Naive thymus-derived CD4-positive, alpha-beta T cell (primary cell): ENCODE measurements at places on chromosomes 4 and X. TPM values are rescaled to one million over a fixed set of nuclear protein-coding genes. Genes with fewer than 3 reads are reported as not detected.
A peak's percentile ranks its signal among the peaks of the same experiment; 100 is the strongest.

The SLC7A11 gene
- total RNA-seq, result 0.54 TPM

The MAP7D2 gene
- total RNA-seq, result 0.17 and 0.18 TPM in 2 replicates

The RTL9 gene
- total RNA-seq, result not detected

The USP27X gene
- 3.0 TPM for total RNA-seq

The CYTL1 gene
- not detected for total RNA-seq

The BCORL1 gene
- 8.9 TPM for total RNA-seq

The TLR10 gene
- total RNA-seq, result 1.00 TPM

The ABCG2 gene
- 0.67 TPM for total RNA-seq

DNA sequence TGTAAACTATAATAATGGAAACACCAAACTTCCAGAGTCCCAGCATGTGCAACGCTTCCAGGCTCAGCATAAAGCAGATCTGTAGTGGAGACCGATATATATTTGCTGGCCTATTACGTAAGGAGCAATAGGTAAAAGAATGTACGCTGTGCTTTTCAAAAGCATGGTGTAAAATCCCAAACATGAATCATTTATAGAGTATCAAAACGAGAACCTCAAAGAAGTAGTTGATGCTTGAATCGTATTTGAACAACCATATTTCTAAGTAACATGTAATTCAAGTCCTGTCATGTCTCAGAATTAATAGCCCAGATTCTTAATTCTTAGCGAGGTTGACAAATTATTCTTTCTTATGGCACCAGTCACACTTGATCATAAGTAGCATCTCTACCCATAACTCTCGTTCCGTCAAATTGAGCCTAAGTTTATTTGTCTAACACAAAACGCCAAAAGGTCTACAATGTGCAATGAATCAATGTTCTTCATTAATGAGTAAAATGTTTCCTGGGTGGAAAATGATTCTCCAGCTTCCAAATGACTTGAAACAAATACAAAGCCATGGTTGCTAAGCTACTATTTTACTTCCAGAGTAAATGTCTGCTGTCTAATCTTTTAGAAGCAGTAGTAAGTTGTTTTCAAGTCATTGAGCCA, 811.5 kb upstream of the FRG1 start:
- no peak overlapping the region for H3K4me3 ChIP-seq
- H3K27ac ChIP-seq, result no peak overlapping the region
- H3K27me3 ChIP-seq, result no peaks in the 10 kb centered on the region
- H3K36me3 ChIP-seq, result no peaks in the 10 kb centered on the region

DNA sequence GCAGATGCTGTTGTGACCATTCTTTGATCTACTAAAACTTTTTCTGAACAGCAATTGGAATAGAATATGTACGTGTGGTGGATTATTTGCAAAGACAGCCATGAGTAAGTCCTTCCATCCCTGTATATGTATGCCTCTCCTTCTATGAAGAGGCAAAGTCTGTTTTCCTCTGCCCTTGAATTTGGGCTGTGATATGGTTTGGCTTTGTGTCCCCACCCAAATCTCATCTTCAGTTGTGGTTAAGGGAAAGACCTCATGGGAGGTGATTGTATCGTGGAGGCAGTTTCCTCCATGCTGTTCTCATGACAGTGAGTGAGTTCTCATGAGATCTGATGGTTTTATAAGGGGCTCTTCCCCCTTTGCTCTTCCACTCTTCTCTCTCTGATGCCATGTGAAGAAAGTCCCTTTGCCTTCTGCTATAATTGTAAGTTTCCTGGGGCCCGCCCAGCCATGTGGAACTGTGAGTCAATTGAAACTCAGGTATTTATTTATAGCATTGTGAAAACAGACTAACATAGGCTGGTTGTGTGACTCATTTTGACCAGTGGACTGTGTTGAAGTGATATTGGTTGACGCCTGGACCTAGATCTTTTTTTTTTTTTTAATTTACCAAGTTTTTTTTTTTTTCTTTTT, 108.3 kb upstream of the CAMK2D start:
- no peak overlapping the region for H3K27ac ChIP-seq
- H3K4me3 ChIP-seq, result no peak overlapping the region
- no peaks in the 10 kb centered on the region for H3K27me3 ChIP-seq
- H3K36me3 ChIP-seq, result no peaks in the 10 kb centered on the region
- no peaks in the 10 kb centered on the region for H3K4me1 ChIP-seq

DNA sequence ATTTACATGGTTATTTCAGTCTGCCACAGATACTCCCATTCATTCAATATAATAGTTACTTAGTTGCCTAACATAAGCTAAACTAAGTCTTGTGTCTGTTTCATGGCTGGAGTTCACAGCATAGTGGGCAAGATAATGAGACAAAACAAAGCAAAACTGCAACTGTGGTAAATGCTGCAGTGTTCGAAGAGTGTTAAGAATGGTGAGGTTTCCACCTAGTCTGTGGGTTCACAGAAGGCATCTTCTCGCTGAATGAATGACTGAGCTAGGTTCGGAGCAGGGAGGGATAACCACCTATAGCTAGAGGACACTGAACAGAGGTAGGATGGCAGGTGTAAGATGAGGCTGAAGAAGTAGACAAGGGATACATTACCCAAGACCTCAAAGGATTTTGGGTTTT, 171.0 kb downstream of the FBXW7 start:
- no peaks in the 10 kb centered on the region for H3K27me3 ChIP-seq
- H3K36me3 ChIP-seq, result no peaks in the 10 kb centered on the region
- H3K4me1 ChIP-seq, result no peaks in the 10 kb centered on the region
- no peak overlapping the region for H3K4me3 ChIP-seq

DNA sequence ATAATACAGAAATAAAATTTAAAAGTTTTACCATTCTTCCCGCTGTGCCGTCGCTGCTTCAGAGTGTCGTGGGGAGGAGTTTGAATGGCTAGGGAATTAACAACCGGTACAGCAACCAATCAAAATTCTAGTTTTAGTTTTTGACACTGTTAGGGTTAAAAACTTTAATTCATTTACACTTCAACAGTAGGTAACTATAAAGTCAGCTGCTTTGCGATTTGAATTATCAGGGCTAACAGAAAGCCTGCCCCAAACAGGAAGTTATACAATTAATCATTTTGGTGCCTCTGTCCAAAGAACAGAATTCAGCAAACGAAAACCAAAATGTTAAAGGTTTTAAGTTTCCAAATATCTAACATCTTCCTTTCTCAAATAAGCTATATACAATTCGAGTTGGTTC, 2.3 kb downstream of the HNRNPD start:
- peaks cover 32% of the 10 kb centered on the region for H3K36me3 ChIP-seq
- peaks cover 51% of the 10 kb centered on the region for H3K4me1 ChIP-seq
- no peak for DNase-seq
- no peaks in the 10 kb centered on the region for H3K27me3 ChIP-seq
- peak overlapping the region; percentile 98 for H3K27ac ChIP-seq

- H3K4me1 ChIP-seq, result no peaks in the 10 kb centered on the region
- H3K36me3 ChIP-seq, result no peaks in the 10 kb centered on the region
- H3K4me3 ChIP-seq, result no peak overlapping the region
- no peak for DNase-seq
- H3K27ac ChIP-seq, result no peak overlapping the region
These were observed 167.9 kb downstream of the CORIN start for GRCh38 chr4:47669946-47670345.

- no peaks in the 10 kb centered on the region for H3K4me1 ChIP-seq
- H3K27me3 ChIP-seq, result no peaks in the 10 kb centered on the region
- H3K4me3 ChIP-seq, result no peak overlapping the region
These were observed 34.0 kb downstream of the INPP4B start for GRCh38 chr4:142812091-142812490.

DNA sequence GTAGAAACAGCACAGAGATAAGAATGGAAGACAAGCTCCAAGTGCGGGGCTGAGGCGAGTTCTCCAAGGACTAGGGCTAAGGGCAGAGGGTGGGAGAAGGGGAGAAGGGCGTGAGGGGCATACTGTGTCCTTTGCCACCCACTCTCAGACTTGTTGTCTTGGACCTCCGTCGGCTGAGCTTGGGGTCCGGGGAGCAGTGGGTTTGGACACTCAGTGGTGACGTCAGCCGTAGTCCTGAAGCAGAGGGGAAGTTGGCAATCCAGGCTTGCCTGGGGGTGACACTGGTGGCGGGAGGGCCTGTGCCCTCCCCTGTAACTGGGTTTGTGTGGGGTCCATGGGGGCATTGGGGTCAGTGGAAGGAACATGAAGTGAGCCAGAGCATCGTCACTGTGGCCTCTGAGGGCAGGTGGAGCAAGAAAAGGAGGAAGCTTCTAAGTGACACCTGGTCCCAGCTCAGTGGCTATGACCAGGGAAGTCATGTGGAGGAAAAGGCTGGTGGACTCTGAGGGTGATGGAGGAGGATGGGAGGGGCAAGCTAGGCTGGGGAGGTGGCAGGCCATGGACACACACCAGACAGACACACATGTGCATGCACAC, 17.6 kb downstream of the CD99 start:
- H3K36me3 ChIP-seq, result peaks cover 8% of the 10 kb centered on the region
- H3K27ac ChIP-seq, result no peak overlapping the region
- H3K27me3 ChIP-seq, result no peaks in the 10 kb centered on the region
- no peak for DNase-seq

GRCh38 chr4:94621491-94622080, 136.2 kb upstream of the BMPR1B start:
- no peaks in the 10 kb centered on the region for H3K36me3 ChIP-seq
- H3K27ac ChIP-seq, result no peak overlapping the region
- DNase-seq, result peak; percentile 11
- no peak overlapping the region for H3K4me3 ChIP-seq
- no peaks in the 10 kb centered on the region for H3K4me1 ChIP-seq
- H3K27me3 ChIP-seq, result no peaks in the 10 kb centered on the region

DNA sequence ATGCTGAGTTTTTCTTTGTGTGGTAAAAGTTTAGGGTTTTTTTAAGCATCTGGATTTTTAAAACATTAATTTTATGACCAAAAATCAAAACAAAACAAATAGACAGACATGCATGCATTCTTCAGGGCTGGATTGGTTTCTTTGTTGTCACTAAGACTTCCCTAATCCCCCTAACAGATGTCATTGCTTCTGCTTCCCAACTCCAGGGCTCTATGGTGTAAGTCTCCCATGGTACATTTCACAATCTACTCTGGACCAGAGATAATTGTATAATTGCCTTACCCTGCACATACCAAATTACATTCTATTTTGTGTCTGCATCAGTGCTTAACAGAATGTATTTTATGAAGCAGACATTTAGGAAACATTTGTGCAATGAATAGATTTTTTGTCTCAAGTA, 529.1 kb upstream of the SMIM31 start:
- no peaks in the 10 kb centered on the region for H3K36me3 ChIP-seq
- no peak overlapping the region for H3K4me3 ChIP-seq
- no peak overlapping the region for H3K27ac ChIP-seq
- H3K27me3 ChIP-seq, result no peaks in the 10 kb centered on the region

DNA sequence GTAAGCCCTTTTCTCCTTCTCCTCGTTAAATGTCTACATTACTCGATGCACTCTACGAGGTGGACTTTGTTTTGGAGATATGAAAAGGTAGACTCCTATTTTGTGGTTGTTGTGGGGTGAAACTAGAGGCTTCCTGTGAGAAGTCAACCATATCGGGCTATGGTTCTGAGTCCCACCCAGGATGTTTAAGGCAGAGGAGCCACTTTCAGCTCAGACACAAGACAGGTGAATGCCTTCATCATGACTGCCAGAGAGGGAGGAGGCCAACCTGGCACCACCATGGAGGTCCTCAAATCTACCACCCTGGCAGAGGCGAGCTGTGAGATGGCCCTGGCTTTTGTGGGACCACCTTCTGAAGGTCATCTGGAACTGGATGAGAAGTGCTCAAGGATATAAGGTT, 154.4 kb upstream of the KLF3 start:
- peak overlapping the region; percentile 74 for H3K27ac ChIP-seq
- H3K36me3 ChIP-seq, result no peaks in the 10 kb centered on the region
- peak; percentile 76 for DNase-seq
- peaks cover 60% of the 10 kb centered on the region for H3K4me1 ChIP-seq
- peak overlapping the region; percentile 61 for H3K4me3 ChIP-seq
- no peaks in the 10 kb centered on the region for H3K27me3 ChIP-seq

DNA sequence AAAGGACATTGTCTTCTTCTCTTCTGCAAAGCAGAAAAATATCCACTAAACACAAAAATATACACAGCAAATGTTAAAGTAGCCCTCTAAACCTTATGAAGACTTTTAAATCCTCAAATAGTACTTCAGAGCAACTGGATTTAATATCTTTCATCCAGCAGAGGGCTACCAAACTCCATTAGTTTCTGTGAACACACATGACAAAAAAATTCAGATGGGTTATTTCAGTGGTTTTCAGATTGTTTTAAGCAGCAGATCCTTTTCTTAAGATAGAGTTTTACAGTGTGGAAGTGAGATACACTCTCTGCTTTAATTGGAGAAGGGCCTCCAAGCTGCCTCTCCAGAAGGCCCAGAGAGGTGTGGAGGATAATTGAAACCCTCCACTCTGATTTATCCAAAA, 56.7 kb downstream of the ANK2 start:
- H3K4me1 ChIP-seq, result no peaks in the 10 kb centered on the region
- no peak overlapping the region for H3K4me3 ChIP-seq
- H3K27ac ChIP-seq, result no peak overlapping the region
